ENCODE measurements at places on chromosomes 2 and 18.

DNA sequence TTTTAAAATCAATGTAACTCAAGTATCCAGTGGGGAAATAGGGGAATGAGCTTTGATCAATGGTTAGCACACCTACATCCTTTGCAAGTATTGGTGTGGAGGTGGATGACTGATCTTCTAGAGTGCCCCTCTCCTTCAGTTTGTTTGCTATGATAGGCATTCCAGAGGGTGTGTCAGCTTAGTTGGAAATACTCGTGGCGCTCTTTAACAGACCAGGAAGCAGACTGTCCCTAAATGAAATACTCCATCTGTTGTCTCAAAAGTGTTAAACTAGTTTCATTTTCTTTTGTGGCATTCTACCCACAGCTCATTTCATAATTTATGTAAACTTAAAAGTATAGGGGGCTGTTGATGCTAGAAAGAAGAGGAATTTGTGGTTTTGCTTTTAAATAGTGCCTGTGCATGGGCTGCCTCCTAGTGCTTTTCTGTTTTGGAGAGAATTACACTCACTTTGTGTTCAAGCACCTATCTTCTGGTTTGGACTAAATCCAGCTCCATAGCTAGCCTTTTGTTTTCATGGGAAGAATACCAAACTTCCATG, 66.2 kb downstream of the STAT1 start:
- DNase-seq, result no peak

- no peak for DNase-seq
Measured at GRCh38 chr2:42804338-42804737, 12.0 kb upstream of the HAAO start.

DNA sequence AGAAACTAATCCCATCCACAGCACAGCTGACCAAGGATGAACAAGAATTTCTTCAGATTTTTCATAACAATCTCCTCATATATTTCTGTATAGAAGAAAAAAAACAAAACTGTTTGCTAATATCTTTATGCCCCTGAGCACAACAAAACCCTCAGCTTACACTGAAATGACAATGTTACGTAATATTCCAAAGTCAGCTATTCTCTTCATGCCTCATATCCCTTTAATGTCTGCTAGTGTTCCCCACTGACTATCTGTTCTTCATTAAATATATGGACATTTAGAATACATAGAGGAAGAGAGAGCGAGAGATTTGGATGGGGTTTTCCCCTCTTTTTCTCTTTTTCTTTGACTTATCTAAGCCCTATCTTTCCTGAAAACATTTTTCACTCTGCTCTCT, 87.9 kb upstream of the GULP1 start:
- no peak for DNase-seq

DNA sequence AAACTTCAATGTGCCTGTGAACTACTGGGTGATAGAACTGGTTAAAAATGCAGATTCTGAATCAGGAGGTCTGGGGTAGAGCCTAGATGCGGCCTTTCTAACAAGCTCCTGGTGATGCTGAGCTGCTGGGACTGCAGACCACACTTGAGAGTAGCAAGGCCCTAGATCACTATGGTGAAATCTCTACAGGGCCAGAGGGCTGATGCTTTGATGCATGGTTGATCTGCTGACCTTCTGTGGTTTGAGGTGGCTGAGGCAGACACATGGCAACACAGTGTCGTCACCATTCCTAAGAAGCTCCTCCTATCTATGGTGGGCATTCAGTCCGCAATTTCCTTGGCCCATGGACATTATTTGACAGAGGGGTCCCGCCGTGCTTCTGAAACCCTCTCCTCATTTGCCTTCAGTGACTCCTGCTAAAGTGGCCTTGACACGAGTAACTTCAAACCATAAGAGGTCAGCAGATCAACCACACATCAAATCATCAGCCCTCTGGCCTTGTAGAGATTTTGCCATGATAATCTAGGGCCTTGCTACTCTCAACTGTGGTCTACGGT, 19.8 kb downstream of the CCDC68 start:
- DNase-seq, result no peak

DNA sequence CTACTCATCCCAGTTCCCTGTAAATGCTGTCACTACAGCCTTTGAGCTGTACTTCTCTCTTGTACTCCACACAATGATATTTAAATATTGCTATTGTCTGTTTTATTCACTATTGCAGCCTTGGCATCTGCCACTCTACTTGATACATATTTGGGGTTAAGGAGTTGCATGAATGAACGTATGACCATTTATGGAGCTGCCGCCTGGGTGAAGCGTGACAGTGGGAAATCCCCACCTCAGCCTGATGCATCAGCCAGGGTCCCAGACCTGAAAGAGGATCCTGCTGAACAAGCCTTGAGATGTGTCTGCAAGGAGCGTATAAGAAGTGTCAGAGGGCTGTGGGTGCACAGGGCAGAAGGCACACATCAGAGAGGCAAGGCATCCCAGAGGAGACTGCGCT, 39.1 kb downstream of the MRPL35 start:
- DNase-seq, result no peak

DNA sequence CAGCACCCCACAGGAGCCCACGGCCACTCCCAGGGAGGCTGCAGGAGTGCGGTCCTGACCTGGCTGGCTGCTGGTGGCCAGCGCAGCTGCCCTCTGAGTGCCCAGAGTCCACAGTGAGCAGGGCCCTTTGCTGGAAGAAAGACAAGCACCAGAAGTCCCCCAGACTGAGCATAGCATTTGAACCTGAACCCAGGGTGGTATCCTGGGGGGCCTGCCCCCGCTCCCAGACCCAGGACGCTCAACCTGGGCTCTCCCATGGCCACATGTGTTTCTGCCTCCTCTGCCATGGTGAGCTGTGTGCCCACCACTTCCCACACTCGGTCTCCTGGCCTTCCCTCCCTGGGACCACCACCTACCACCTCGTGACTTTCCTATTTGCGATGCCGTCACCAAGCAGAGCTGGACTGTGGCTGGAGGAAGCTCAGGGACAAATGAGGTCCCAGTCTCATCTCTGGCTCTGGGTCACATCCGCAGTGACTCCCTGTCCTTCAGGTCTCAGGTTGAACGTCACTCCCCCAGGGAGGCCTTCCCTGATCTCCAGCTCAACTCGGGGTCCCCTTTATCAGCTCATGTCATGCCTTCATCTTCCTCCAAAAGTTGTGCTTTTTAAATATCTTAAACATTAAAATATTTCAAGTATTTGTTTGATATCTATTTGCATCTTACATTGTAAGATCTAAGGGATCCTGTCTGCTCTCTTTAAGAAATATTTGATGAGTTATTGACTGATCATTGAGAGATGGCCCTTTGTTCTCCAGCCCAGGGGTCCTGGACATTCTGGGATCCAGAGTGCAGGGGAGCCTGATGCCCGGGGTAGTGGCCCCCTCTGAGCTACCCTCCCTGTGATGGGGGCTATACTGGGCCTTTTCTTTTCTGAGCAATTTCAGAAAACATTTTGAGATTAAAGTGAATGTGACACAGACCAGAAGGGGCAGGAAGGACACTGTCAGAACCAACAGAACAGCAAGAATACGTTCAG, 16.4 kb upstream of the GPR55 start:
- no peak for DNase-seq

GRCh38 chr2:104378853-104379374, 475.0 kb upstream of the POU3F3 start:
- DNase-seq, result peak; percentile 16

DNA sequence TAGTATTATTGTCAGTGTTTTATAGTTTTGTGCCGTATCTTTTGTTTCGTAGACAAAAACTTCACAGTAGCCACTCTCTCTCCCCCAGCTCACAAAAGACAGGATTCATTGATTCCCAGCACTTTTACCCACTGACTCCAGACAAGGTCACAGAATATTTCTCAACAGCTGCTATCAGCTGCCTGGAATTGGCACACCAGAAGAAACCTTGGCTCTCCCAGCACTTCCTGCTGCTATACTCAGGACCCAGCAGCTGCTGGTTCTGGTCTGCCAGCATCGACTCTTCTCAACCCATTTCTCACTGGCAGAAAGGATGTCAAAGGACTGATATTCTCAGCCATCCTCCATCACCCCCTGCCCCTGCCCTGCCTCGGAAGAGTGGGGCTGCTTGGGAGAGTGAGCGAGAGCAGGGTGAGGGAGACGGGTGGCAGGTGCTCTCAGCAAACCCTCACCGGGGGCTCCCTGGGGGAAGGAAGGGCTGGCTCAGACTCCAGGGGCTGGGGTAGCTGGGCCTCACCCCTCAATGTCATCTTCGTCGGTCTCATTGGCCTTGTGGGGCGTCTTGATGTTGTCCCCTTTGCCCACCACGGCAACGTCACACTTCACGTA, 6.1 kb upstream of the OTOF start:
- DNase-seq, result no peak

GRCh38 chr2:239920693-239921365, 104.3 kb downstream of the NDUFA10 start:
- DNase-seq, result no peak

- no peak for DNase-seq
Measured at GRCh38 chr2:42244520-42244919, 75.4 kb downstream of the EML4 start.

- no peak for DNase-seq
Measured at GRCh38 chr2:36255863-36256262, 99.7 kb upstream of the CRIM1 start.

DNA sequence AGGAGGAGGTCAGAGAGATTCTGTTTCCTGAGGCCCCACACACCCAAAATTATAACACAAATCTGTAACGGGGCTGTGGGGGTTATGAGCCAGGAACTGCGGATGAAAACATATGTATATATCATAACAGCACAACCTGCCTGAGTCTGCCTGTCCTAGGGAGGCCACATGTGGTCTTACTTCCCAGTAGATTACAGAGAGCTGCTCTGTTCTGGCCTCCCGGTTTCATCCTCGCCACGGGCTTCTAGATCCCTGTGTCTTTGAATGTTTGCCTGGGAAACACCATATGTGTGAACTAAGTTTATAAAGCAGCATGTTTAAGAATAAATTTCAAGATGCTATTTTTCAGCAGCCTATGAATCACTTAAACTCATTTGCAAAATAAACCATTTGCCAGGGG, 124.0 kb downstream of the TMEM200C start:
- no peak for DNase-seq

GRCh38 chr18:41905786-41906527, 49.1 kb upstream of the PIK3C3 start:
- no peak for DNase-seq

DNA sequence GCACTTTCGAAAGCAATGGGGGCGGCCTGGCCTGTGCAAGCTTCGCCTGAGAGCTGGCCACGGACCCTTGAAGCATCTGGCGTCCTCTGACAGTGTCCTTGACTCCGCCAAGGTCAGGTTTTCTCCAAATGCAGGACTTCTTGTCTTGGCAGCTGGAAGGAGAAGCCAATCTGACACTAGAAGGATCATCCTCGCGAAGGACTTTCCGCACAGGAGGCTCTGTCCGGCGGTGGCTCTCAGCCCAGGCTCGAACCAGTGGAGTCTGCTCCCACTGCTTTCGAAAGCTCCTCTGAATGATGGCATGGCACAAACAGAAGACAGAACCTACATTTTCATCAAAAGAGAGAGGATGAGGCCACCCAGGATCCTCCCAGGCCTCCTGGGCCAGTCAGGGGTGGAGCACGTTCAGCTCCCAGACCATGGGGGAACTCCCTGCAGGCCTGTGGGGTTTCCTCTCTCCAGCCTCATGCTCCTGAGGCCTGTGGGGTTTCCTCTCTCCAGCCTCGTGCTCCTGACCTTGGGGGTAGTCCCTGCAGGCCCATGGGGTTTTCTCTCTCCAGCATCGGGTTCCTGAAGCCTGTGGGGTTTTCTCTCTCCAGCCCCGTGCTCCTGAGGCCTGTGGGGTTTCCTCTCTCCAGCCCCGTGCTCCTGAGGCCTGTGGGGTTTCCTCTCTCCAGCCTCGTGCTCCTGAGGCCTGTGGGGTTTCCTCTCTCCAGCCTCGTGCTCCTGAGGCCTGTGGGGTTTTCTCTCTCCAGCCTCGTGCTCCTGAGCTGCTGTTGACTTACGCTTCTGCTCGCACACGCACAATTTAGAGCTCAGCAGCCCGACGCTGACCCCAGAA, 396.5 kb upstream of the SALL3 start:
- no peak for DNase-seq

DNA sequence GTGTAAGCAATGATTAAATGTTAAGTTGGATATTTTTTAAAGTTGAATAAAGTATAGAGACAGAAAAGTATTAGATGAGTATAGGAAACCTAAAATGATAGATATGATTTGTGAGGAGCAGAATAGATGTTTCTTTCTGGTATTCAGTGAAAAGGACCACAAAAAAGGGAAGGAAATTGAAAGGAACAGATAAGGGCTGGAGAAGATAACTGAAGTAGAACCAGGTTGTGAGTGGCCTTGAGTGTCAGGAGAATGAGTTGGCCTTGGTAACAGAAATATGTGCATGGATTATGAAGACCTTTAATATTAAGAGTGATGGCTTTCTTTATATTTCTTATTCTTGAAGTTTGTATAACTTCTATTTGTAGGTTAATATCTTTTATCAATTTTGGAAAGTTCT, 543.5 kb downstream of the METTL4 start:
- no peak for DNase-seq

DNA sequence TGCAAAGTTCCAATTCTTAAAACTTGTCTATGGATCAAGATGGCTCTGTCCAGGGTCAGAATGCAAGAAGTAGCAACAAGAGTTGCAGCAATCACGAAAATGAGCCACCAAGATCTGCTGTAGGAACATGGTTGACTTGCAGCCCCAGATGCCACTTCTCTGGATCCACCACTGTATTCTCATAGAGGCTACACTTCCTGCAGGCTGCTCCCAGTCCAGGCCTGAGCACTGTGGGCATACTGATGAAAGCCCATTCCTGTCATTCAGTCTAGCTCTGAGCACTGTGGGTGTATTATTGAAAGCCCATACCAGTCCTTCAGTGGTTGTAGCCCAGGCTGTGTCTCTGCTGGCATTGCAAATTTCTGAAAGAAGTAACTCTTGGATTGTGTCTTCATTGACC, 213.9 kb upstream of the AGAP1 start:
- DNase-seq, result no peak

DNA sequence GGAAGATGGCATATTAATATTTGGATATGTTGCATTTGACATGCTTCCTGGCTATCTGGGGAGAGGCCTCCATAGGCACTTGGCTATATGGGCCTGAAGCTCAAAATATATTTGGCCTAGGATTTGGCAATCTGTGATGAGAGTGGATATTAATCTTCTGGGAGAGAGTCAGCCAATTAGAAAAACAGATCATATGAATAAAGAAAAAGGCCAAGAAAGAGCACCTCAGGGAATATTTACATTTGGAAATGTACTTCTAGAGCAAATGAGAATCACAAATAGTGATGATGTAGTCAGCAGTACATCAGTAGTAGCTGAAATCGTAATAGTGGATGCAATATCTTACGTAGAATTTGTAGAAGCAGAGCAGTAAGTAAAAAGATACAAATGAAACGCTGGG, 277.0 kb downstream of the CTNNA2 start:
- DNase-seq, result no peak

DNA sequence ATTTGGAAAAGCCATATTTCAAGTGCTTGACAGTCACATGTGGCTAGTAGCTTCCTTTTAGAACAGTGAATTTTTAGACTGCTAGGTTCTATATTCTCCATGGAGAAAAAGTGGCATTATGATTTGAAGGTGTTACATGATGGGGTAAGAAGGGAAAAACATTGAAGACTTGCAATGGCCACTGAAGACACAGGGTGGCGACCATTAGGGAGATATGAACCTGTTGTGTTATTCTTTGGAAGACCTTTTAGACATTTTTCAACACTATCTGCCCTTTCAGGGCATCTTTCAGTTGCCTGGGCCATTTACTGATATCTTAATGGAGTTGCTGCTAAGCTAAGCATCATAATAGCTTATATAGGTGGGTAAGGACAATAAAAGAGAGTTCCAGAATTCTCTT, 1387.2 kb downstream of the SUCLG1 start:
- no peak for DNase-seq

Measured in H54 (cell line).